RPMI8226 (cell line): ENCODE measurements at places on chromosomes 6 and 20.
A peak's percentile ranks its signal among the peaks of the same experiment; 100 is the strongest.

DNA sequence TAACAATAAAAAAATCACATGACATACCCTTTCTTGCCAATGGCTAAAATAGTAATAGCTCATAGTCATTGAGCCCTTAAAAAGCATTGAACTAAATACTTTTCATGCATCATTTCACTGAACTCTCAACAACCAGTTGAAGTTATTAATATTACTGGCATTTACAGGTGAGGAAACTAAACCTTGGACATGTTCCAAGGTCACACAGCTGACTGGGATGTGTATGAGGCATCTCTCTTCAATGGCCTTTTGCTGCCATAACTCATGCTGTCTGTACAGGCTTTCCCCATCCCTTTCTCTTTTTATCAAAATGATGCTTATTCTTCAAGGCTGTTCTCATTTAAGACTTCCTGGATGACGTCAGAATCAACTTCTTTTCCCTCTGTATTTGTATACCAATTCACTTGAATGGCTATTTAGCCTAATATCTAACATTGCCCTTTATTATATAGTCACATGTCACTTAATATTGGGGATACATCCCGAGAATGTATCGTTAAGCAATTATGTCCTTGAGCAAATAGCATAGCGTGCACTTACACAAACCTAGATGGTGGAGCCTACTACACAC lies 476.4 kb downstream of the KIF16B start:
- no peak for DNase-seq

DNA sequence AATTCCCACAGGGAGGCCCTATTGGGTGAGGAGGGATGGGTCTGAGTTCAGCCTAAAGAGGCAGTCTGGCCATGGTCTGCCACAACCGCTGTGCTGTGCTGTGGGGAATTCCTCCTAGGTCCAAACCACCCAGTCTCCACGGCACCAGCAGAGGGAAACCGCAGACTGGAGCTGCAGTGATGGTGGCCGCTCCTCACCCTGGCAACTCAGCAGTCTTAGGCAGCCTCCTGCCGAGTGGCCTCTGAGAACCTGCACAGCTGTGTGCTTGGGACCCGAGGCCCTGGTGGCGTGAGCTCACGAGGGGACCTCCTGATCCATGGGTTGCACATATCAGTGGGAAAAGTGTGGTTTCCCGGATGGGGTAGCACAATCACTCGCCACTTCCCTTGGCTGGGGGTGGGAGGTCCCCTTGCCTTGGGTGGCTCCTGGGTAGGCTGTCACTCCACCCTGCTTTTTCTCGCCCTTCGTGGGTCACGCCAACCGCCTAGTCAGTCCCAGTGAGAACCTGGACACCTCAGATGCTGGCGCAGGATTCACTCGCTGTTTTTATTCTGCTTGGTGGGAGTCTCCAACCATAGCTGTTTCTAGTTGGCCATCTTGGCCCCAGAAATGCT lies 242.2 kb downstream of the CDH26 start:
- DNase-seq = peak; percentile 59

DNA sequence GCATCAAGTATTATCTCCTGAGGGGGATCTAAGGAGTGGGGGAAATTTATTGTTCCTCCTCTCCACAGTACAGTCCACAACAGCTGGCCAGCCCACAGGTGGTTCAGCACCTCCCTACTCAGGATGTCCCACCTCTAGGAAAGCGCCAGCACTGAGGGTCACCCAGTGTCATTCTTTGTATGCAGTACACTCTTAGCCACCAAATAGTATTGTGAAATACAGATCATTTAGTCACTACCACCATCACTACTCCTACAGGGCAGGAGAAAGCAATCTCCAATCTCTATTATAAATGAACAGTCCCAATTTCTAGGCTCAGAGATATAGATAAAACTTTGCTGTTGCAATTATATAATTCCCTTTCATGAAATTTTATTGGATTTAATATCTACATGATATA lies 6.3 kb upstream of the ZNF76 start:
- no peak for DNase-seq

DNA sequence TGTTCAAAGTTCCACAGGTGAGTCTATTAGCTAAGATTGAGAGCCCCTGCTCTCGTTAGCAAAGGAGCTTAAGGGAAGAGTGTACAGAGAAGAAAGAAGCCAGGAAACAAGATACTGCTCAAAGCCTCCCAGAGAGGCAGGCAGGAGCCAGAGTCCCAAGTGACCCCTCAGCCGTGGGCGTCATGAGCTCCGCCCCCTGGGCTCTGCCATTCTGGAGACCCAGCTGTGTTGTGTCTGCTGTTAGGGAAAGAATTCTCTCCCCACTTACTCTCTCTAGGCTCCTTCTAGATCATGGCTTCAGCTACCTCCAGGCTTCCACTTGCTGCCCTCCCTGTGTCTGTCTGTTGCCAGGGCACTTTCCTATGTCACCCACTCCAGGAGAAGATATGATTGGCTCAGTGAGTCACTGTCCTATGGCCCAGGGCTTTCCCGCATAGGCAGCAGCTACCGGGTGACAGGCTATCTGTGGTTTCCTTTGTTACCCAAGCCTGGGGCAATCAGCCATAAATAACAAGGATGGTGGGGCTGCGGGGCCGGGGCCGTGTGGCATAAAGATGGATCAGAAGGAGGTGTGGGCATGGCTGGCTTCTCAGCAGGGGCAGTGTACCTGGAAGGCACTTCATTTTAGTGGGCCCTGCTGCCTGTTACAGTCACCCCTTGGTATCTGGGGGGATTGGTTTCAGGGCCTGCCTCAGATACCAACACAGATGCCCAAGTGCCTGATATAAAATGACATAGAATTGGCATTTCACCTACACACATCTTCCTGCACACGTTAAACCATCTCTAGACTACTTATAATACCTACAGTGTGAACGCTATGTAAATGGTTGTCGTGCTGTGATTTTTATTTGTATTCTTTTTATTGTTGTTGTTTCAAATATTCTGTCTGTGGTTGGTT lies 118.9 kb downstream of the ARMC2 start:
- DNase-seq = no peak

- DNase-seq = peak; percentile 33
These were observed at the start of gene SIRPB1 for GRCh38 chr20:1619861-1620444. TSS of gene SIRPB1 (minus strand) at chr20:1620009. CDS start at chr20:1619944, 65 bp downstream.

GRCh38 chr6:158715330-158716311 lies 65.8 kb downstream of the SYTL3 start:
- DNase-seq = peak; percentile 16

GRCh38 chr6:134835993-134836392 lies 113.9 kb downstream of the ALDH8A1 start:
- no peak for DNase-seq

DNA sequence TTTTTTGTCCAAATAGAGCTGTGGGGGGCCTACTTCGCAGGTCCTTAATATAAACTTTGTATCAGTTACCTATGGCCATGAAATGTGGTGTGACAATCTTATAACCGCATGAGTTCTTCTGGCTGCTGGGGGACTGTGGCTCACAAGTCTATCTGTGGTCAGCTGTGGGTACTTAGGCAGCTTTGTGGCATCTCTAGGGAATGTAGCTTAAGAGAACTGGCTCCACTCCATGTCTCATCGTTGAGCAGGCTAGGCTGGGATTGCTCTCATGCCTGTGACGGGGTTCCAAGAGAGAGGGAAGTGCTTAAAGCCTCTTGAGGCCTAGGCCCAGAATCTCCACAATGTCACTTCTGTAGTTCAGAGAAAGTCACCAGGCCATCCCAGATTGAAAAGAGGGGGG lies 140.5 kb downstream of the BTBD3 start:
- no peak for DNase-seq

DNA sequence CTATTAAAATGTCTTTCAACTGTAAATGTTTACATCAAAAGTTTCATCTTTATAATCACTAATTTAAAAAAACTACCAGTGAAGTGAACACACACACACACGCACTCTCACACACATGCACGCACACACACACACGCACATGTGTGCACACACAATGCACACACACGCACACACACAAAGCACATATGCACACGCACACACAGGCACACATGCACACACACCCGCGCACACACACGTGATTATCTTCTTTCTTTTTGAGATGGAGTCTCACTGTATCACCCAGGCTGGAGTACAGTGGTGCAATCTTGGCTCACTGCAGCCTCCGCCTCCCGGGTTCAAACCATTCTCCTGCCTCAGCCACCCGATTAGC lies 80.0 kb upstream of the FRMD1 start:
- no peak for DNase-seq

DNA sequence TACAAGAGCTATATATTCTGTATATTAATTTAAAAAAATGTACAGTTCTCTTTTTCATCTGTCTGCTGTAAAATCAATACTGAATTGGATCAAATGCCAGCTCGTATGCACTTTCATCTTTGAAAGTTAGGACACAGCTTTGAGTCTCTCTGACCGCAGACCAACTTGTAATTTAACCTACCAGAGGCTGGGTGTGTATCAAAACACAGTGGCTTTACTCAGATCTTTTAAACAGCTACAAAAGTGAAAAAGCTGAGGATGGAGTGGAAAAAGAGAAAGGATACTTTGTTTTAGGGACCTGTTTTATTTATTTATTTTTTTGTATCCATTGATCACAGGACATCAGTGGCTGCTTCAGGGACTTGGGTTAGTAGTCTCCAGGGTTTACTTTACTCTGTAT lies 44.1 kb downstream of the KIAA0408 start:
- DNase-seq = no peak

GRCh38 chr6:100023798-100024197 lies 29.8 kb upstream of the MCHR2 start:
- no peak for DNase-seq

DNA sequence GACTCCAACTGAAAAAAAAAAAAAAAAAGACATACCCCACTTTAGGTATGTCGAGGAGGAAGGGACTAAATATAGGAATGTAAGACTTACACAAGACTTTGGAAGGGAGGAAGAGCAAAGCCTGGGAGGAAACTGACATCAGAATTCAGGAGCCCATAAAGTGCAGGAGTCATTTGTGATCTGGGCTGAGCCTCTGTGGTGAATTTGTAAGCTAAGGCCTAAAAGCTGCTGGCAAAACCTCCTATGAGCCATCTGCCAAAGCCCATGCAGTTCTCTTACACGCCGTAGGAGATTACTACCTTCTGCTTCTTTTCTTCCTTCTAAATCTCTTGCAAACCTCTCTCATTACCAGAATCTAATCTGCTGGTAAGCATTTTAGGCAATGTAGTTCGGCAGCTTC lies 52.0 kb upstream of the THEMIS start:
- no peak for DNase-seq

DNA sequence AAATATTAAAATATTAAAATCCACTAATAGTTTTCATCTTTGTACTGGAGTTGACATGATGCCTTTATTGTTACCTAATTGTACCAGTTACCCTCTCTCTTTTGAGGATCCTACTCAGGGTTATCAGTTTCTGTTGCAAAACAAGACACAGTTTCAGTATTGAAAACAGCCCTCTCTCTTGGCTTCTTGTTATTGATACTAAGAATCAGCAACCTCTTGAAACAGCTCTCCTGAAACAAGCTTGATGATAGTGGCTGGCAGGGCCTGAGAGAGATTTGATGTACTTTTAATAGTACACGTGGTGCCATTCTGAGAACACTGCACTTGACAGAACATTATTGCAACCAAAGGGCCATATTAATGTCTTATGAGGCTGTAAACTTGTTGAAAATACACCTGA lies 64.9 kb upstream of the MEI4 start:
- no peak for DNase-seq

DNA sequence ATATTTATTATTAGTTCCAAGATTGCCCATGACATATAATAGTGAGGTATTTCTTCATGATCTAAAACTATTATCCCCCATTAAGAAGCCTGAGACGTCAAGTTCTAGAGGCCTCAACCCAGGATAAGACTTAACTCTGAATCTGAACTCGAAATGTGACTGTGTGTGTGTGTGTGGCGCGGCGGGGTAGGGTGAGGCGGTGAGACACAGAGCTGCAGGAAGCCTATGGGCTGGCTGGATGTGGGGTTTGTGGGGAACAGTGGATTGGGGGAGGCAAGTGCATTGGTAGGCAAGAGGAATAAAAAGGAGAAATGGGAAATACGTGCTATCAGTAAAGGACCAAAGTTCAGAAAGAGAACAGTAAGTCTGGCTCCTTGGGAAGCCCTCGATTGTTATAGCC lies 66.5 kb upstream of the RNF146 start:
- DNase-seq = no peak

- DNase-seq = no peak
These were observed 90.4 kb downstream of the NFATC2 start for GRCh38 chr20:51452091-51452613.

- DNase-seq = peak; percentile 67
These were observed 78.4 kb downstream of the GMPR start for GRCh38 chr6:16316741-16317251.

GRCh38 chr6:41548098-41548840 lies 2.1 kb downstream of the FOXP4 start:
- no peak for DNase-seq

DNA sequence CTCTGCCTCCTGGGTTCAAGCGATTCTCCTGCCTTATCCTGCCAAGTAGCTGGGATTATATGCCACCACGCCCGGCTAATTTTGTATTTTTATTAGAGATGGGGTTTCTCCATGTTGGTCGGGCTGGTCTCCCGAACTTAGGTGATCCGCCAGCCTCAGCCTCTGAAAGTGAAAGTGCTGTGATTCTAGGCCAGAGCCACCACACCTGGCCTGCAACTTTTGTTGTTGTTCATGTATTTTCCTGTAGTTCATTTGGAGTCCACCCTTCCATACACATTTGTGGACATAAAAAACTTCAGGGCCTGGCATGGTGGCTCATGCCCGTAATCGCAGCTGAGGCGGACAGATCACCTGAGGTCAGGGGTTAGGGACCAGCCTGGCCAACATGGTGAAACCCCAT lies 14.5 kb downstream of the HSPA1B start:
- DNase-seq = peak; percentile 70

DNA sequence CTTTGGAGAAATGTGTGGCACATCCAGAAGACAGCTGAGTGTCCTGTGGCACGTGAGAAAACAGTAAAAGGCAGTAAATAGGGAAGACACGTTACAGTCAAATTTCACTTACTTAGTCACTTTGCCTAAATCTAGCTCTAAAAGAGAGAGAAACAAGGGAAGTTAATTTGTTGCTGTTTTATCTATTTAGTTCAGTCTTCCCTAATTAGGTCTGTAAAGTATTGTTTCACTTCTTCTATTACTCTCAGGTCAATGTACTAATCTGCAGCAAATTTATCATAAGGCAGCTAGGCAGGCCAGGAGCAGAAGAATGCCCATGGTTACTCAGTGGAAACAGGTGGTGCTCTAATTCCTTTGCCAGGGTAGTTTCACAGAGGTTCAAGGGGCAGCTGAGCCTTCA lies 124.3 kb upstream of the CNR1 start:
- no peak for DNase-seq

- DNase-seq = peak; percentile 97
These were observed at the start of gene ID1 for GRCh38 chr20:31605031-31605901. TSS of gene ID1 (plus strand) at chr20:31605289. CDS start at chr20:31605388, 99 bp downstream.

- no peak for DNase-seq
These were observed 35.2 kb downstream of the PLCG1 start for GRCh38 chr20:41172296-41173140.

- peak; percentile 56 for DNase-seq
These were observed 84.4 kb downstream of the SYNE1 start for GRCh38 chr6:152552616-152553209.
